Right ventricle myocardium superior (tissue), 1 donor: ENCODE measurements at places on chromosomes 6 and 20.

DNA sequence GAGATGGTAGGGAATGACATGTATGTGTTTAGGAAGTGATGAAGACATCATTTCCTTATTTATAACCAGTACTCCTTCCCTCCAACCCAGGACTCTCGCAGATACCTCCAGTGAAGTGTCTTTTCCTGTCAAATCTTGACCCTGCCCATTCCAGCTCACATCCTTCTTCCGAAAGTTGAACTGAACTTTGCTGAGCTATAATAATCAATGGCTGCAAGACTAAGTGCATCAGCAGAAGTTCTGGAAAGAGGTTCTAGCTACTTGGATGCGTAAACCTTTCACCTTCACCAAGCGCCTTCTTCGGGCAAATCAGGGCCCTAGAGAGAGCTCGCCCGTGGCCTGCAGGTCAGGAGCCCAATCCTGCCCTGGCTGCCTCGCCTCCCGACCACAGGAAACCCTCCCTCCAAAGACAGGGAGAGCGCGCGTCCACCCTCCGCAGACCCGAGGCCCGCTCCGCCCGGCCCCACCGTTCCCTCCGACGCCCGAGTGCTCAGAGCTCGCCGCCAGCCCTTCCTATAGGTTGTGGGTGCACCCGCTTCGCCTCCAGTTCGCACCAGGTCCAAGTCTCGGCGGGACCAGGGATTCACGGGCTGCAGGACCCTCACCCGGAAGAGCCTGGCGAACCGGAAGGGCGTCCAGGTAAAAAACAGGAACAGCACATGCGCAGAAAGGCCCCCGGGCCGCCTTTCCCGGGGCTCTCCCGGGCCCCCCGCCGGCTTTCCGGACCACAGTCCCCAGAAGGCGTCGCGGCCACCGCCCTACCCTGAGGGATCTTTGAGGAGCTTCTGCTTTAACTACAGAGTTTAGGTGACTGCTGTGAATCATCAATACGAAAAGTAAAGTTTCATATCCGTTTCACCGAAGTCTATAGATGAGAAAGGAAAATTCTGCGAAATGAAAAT is at the start of gene ZNF334:
TSS of gene ZNF334 (minus strand) at position 617 of the 902 bp plus-strand sequence. CDS start 1,457 bp downstream, outside the sequence.
- peak; percentile 81 for DNase-seq

- no peak for DNase-seq
These were observed 5.1 kb downstream of the BPIFB2 start for GRCh38 chr20:33012327-33013189.

- no peak for DNase-seq
These were observed 1.2 kb downstream of the ANKRD6 start for GRCh38 chr6:89434150-89434499.

DNA sequence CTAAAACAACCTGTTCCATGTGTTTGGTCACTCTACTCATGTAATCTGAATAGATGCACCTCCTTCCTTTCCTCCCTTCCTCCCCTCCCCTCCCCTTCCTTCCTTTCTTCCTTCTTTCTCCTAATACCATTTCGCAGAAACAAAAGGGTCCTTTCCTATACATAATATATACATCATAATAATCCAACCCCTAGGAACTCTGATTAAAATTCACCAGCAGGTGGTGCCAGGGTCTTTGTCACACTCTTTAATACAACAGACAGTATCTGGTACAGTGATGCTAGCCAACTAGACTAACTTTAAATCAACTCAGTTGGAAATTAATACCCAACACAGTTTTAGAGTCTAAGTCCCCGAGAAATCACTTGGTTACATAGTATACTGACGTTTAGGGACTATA is 181.2 kb upstream of the SHLD1 start:
- no peak for DNase-seq
